A549 treated with Mapracorat at 1 μM for 4 hours (cell line): ENCODE measurements at places on chromosomes 1 and 21. TPM values are rescaled to one million over a fixed set of nuclear protein-coding genes. Genes with fewer than 3 reads are reported as not detected.

The GJA4 gene
- 0.13 TPM in 1 of 5 replicates, not detected in the others for total RNA-seq

The IL10RB gene
- total RNA-seq, result 16.6 to 18.6 TPM (median 18.0 TPM) in 5 replicates

The LAD1 gene
- total RNA-seq, result 0.69 to 1.4 TPM (median 1.0 TPM) in 5 replicates

The CRP gene
- total RNA-seq, result not detected in 5 replicates

The ROR1 gene
- 7.6 to 9.8 TPM (median 8.4 TPM) in 5 replicates for total RNA-seq

The OVAAL gene
- total RNA-seq, result 0.10 to 0.18 TPM in 2 of 5 replicates, not detected in the others

The ZNF593OS gene
- total RNA-seq, result 0.65 TPM in 1 of 5 replicates, not detected in the others

The GLMN gene
- total RNA-seq, result 6.2 to 8.7 TPM (median 7.0 TPM) in 5 replicates

The C1QB gene
- total RNA-seq, result not detected in 5 replicates

The CR1L gene
- total RNA-seq, result 0.40 TPM in 1 of 5 replicates, not detected in the others

The SYTL1 gene
- 0.39 to 1.1 TPM (median 0.60 TPM) in 5 replicates for total RNA-seq

The CD247 gene
- total RNA-seq, result 0.30 to 0.93 TPM (median 0.45 TPM) in 5 replicates

The TBX15 gene
- 0.03 to 0.08 TPM (median 0.07 TPM) in 4 of 5 replicates, not detected in the other for total RNA-seq

The SLC19A1 gene
- total RNA-seq, result 13.9 to 20.6 TPM (median 18.9 TPM) in 5 replicates

The IGSF9 gene
- total RNA-seq, result 0.13 to 0.26 TPM (median 0.23 TPM) in 5 replicates

The MATN1 gene
- 0.11 to 0.26 TPM (median 0.17 TPM) in 4 of 5 replicates, not detected in the other for total RNA-seq

The LMX1A gene
- total RNA-seq, result not detected in 5 replicates

The TIAM1 gene
- 0.51 to 1.0 TPM (median 0.64 TPM) in 5 replicates for total RNA-seq

The FAM163A gene
- total RNA-seq, result 0.04 TPM in 1 of 5 replicates, not detected in the others

The UQCRHL gene
- 5.8 to 8.9 TPM (median 6.2 TPM) in 5 replicates for total RNA-seq

The FAM151A gene
- 0.16 to 0.32 TPM (median 0.17 TPM) in 5 replicates for total RNA-seq

The SLC45A3 gene
- total RNA-seq, result 4.9 to 5.8 TPM (median 5.5 TPM) in 5 replicates

The CTSS gene
- 14.2 to 18.5 TPM (median 14.4 TPM) in 5 replicates for total RNA-seq

The NBPF4 gene
- total RNA-seq, result 0.12 to 0.16 TPM (median 0.14 TPM) in 4 of 5 replicates, not detected in the other

The CDC73 gene
- total RNA-seq, result 26.3 to 35.0 TPM (median 31.4 TPM) in 5 replicates

The SERINC2 gene
- 18.4 to 34.0 TPM (median 27.5 TPM) in 5 replicates for total RNA-seq

The LRRC53 gene
- not detected in 5 replicates for total RNA-seq

The TFF2 gene
- total RNA-seq, result not detected in 5 replicates

The SPRR1B gene
- not detected in 5 replicates for total RNA-seq

The REG4 gene
- not detected in 5 replicates for total RNA-seq

The SLC45A1 gene
- total RNA-seq, result 6.6 to 11.3 TPM (median 9.2 TPM) in 5 replicates

The MMP23B gene
- 0.18 to 1.2 TPM (median 0.64 TPM) in 5 replicates for total RNA-seq

The CHRM3 gene
- total RNA-seq, result 0.03 to 0.16 TPM (median 0.06 TPM) in 3 of 5 replicates, not detected in the others

The LINGO4 gene
- not detected in 5 replicates for total RNA-seq

The TOMM20 gene
- 105 to 115 TPM (median 114 TPM) in 5 replicates for total RNA-seq

The PCBP3 gene
- total RNA-seq, result 0.44 to 1.6 TPM (median 1.0 TPM) in 5 replicates

The NCAM2 gene
- not detected in 5 replicates for total RNA-seq

The LMNA gene
- total RNA-seq, result 612 to 781 TPM (median 765 TPM) in 5 replicates

The HJV gene
- not detected in 5 replicates for total RNA-seq

The RYR2 gene
- 0.01 to 0.06 TPM (median 0.02 TPM) in 4 of 5 replicates, not detected in the other for total RNA-seq

The S100A3 gene
- 103 to 117 TPM (median 114 TPM) in 5 replicates for total RNA-seq

The KAZN gene
- 3.1 to 4.2 TPM (median 3.6 TPM) in 5 replicates for total RNA-seq

The NPHS2 gene
- not detected in 5 replicates for total RNA-seq

The OR6N1 gene
- not detected in 5 replicates for total RNA-seq

The FLG2 gene
- total RNA-seq, result not detected in 5 replicates

The HAPLN2 gene
- total RNA-seq, result 0.17 to 0.18 TPM in 2 of 5 replicates, not detected in the others

The LRRIQ3 gene
- 0.53 to 1.1 TPM (median 0.62 TPM) in 5 replicates for total RNA-seq

The SPRR2B gene
- total RNA-seq, result not detected in 5 replicates

The ACKR1 gene
- total RNA-seq, result not detected in 5 replicates

The ADORA1 gene
- total RNA-seq, result 0.50 to 0.74 TPM (median 0.68 TPM) in 5 replicates

The LCE2C gene
- total RNA-seq, result not detected in 5 replicates

The KRTAP6-2 gene
- total RNA-seq, result not detected in 5 replicates

The GBP7 gene
- not detected in 5 replicates for total RNA-seq

The TDRD5 gene
- 0.05 TPM in 2 of 5 replicates, not detected in the others for total RNA-seq

The ADGRL4 gene
- total RNA-seq, result not detected in 5 replicates

The PALMD gene
- total RNA-seq, result 0.22 to 0.52 TPM (median 0.37 TPM) in 5 replicates
